ENCODE measurements at places on chromosomes 4 and X. TPM values are rescaled to one million over a fixed set of nuclear protein-coding genes. Genes with fewer than 3 reads are reported as not detected.

- DNase-seq: no peak
These were observed 171.8 kb upstream of the FAM9B start for GRCh38 chrX:9205599-9206223.

DNA sequence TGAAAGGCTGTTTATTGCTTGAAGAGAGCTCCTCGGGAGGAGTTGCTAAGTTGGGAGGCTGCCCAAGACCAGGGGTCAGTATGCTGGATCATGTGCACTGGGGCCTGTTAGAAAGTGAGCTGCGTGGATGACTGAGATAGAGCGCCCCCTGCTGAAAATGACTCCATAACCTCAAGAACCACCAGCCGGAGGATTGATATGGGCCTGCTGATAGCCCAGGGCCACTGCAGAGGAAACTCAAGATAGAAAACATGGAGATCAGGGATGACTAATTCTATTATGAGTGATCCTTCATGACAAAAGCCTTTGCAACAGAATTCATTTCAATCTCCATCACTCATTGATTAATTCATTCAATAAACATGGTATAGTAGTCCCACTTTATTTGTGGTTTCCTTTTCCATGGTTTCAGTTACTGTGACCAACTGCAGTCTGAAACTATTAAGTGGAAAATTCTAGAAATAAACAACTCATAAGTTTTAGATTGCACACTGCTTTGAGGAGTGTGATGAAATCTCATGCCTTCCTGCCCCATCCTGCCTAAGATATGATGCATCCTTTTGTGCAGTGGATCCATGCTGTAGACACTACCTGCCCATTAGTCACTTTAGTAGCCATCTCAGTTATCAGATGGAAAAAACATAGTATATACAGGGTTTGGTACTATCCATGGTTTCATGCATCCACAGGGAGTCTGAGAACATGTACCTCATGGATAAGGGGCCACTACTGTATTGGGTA lies 126.7 kb upstream of the MBNL3 start:
- DNase-seq: peak; percentile 9

The RAB40AL gene
- total RNA-seq: not detected

The DACH2 gene
- total RNA-seq: not detected

DNA sequence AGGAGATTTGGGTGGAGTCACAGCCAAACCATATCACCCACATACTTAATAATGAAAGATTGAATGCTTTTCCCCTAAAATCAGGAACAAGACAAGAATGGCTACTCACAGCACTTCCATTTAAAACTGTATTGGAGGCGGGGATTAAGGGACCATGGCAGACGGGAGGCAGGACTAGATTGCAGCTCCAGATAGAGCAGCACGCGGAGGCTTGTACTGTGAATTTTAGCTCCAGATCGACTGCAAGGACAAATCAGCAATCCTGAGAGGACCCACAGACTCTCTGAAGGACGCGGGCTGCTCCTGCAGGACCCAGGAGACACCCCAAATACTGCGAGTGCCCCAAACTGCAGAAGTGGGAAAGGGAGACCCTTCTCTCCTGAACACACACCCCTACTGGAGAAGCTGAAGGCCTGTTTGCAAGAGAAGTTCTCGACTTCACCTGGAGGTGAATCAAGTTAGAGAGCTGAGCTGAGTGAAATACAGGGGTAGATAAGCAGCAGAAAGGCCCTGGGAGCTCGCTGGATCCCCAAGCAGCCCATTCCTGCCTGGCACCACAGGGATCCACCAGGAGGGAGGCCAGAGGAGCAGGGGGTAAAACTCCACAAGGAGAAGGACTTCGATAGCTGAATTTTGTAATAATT lies 207.4 kb upstream of the INTU start:
- no peak for DNase-seq

GRCh38 chr4:160276785-160277325 lies 1174.0 kb downstream of the RAPGEF2 start:
- DNase-seq: no peak

The ASB9 gene
- total RNA-seq: 0.78 TPM

DNA sequence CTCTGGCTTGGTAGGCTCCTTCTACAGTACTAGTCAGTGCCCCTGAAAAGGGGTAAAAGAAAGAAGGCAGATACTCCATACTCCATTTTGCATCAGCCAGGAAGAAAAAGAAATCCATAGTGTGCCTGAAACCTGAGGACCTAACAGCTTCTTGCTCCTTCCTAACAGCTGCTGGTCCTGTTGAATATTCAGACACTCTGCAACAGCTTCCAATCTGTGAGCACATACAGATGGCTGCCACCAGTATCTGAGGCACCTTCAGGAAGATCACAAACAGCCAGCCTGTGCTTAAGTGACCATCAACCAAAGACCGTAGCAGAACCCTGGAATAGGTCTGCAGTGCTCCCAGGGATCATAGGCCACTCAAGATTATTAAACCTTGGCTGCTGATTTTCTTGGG lies 4.3 kb downstream of the GIMD1 start:
- DNase-seq: no peak
